ENCODE measurements at places on chromosomes 6 and 20.
A peak's percentile ranks its signal among the peaks of the same experiment; 100 is the strongest.

GRCh38 chr6:154001494-154002285, 37.4 kb upstream of the OPRM1 start:
- no peak for DNase-seq

- DNase-seq = peak; percentile 87
These were observed 48.9 kb downstream of the CNBD2 start for GRCh38 chr20:36017048-36017951.

GRCh38 chr6:75397656-75398465, 95.7 kb downstream of the FILIP1 start:
- no peak for DNase-seq

DNA sequence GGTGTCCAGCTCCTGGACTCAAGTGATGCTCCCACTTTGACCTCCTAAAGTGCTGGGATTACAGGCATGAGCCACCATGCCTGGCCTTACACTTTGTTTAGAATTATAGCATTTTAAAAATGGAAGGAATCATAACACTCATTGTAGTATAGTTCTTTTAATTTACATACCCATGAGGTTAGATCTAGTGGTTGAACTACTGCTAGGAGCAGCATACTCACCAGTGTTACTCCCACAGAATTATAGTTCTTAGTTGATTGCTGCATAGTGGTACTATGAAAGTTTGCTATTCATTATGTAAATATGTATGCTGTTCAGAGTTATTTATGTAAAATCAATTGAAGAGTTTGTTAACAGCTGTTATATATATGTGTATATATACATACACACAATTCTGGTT, 85.4 kb downstream of the MYO6 start:
- no peak for DNase-seq

DNA sequence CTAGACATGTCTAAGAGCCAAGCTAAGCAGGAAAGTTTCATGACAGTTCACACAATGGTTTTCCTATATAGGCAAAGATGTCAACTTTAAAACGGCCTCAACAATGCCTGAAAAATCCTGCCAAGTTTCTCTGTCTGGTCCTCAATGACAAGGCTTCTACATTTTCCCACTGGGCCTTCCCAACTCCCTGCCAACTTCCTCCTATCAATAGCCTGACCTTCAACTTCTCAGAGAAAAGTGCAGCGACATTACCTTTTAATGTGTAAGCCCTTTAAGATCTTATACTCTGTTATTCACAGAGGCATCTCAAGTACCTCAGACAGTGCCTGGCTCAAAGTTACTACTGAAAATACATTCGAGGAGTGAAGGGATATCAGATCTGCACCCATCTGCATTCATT, 56.2 kb upstream of the BTBD3 start:
- DNase-seq = no peak

DNA sequence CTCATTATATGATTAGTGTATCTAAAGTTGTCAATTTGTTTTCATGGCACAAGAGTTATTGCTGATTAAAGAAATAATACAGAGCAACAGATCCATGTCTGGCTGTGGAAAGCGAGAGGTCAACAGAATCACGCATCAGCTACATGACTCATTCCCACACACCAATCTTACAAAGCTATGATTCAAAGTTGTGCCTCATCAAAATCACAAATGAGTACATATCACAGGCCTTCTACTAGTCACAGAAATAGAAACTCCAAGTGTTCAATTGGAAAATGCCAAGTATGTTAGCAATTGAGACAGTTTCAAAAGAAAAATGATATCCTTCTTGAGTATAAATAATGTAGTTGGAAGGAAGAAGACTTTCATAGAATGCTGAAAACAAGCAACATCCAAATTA, 57.8 kb upstream of the NKAIN2 start:
- no peak for DNase-seq

DNA sequence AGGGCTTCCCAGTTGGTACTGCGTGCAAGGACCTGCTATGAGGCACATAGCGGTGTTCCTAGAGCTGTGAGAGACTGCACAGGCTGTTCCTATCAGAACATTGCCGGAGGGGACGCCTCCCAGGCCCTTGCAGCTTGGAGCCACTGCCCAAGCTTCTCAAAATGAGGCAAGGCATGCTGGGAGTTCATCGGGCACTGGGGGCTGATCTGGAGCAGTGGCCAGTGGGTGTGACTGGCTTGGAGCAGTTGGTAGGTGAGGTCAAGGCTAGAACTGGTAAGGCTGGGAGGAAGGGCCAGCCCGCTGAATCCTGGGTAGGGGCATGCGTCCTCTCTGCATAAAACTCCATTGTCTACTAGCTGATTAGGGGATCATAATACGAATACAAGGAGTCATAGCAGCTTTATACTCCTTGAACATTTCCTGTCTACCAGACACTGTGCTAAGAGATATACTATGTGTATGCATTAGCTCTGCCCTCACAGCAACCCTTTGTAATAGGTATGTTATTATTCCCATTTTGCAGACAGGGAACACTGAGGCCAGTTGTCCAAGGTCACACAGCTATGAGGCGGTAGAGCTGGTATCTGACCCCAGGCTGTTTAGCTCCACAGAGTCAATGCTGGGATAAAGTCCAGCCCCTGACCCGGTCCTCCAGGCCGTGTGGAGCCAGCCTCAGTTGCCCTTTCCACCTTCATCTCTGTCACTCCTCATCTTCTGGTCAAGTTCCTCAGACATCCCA, 53.7 kb downstream of the DLGAP4 start:
- no peak for DNase-seq

DNA sequence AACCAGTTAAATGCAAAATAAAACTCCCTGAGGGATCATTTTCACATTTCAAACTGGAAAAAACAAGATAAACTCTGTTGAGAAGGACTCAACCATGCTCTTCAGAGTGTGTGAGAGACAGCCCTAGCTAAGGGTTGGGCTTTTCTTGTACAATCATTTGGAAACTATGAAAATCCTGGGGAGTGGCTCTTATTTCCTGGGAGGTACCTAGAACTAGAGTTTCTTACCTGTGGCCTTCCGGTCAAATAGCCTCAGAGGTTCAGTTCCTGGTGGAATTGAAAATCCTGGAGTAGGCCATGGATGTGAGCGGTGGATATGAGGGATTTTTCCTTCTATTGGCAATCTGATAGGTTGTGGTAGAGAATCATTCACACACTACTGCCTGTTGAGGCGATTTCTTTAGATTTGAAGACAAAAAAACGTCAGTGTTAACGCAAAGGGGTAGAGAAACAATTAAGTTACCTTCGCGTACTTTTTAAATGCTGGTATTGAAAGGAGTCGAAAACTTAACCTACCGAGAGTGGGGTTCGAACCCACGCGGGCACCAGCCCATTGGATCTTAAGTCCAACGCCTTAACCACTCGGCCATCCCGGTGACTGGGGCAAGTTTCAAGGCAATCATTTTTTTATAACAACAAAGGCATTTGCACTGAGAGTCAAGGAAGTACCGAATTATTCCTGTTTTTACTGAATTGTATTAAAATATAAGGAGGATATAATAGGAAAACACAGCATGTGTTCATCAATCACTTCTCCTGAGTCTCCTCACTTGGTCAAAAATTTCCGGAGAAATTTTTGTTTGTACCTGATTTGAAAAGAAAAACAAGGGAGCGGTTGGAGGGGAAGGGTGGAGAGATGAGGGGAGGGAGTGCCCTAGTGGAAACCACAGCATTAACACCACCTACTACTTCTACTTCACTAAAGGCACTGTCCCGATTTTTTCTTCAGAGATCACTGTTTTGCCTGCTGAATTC, 191.3 kb downstream of the OR2B2 start:
- no peak for DNase-seq

GRCh38 chr20:45962031-45962755, 9.8 kb downstream of the ZNF335 start:
- DNase-seq = no peak

DNA sequence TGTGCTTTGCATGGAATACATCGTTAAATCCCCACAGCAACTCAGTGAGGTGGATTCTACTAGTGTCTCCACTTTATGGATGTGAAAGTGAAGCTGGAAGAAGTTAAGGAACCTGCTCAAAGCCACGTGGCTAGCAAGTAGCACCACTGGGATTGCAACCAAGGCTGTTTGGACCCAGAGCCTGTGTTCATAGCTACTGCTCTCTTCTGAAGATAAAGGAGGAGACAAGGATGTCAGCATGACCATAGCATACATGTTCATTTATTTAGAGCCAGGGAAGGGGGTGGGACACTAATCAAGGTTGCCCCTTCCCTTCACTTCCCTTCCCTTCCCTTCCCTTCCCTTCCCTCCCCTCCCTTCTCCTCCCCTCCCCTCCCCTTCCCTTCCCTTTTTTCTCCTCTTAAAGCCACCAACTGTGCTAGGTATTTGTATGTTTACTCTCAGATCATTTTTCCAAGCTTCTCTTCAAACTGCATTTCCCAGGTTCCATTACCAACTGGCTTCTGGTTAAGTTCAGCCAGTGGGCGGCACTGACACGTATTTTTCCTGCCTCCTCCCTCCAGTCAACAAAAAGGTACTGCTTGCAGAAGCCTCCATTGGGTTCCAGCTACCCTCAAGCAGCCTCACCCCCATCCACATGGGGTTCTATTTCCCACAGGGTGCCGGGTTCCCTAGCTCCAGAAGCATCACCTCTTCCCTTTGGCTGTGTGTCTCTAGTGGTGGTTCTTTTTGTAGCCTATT, 134.9 kb downstream of the BCAS1 start:
- no peak for DNase-seq

DNA sequence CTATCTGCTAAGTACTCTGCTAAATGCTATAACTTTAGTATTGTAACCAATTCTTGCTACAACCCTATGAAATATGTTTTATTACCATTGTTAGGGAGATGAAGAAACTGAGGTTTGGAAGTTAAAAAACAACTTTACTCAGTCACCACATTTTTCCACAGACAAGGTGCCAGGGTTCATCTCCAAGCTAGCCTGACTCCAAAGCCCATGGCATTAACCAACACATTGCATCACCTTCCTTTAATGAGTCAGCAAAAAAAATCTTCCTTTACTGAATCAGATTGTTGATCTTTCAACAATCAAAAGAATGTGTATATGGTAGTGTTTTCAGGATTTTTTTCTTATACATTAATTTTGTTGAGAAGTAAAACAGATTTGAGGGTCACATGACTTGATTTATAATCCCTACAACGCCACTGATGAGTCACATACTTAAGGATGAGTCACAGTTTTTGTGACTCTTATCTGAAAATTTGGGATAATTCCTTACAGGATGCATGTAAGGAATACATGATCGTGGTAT, 41.5 kb downstream of the MAN1A1 start:
- no peak for DNase-seq
